ENCODE measurements at places on chromosomes 4 and X.

GRCh38 chr4:139857977-139858376 is 192.4 kb downstream of the MGST2 start:
- DNase-seq = no peak

DNA sequence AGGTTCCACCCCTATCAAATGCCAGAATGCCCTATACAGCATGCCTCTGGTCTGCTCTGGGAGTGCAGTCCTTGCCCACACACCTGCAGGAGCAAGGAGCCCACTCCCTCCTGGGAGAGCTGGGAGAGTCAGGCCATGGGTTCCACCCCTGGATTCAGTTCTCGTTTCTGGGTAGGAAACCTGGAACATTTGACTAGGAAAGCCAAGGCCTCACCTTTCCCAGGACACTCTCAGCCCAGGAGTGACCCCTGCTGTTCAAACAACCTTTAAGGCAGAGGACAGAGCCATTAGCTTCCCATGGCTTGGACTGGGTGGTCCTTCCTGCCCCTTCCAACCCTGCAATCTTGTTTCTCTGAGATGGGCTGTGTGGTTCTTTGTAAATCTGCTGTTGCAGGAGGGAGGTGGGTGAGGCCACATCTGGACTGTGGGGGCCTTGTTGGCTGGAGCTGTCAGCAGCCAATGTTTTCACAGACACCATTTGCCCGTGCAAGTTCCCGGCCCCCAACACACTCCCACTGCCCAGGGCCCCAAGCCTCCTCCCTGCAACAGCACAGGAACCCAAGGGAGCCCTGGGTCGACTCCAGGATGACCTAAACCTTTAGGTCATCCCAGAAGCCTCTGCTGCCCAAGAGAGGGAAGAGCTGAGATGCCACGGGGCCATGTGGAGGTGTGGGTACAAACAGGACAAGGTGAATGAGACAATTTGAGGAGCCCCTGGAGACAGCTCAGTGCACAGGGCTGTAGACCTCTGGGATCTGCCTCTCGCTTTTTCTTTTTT is 104.4 kb downstream of the PJA1 start:
- no peak for DNase-seq

DNA sequence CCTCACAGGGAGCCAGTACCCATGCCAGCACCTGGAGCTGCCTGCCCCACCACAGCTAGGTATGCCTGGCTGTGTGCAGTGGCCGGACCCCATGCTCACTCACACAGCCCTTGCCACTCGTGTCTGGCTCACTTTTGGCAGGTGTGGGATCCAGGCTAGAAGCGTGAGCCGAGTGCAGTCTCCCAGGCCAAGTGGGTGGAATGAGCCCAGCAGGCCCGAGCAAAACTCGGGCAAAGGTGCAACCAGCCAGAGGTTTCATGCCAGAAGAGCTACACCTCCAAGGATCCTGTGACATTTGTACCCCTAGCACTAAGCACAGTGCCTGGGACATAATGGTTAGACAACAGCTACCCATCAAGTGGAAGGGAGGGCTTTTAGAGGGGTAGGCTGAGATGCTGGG is 217.8 kb downstream of the NSUN7 start:
- no peak for DNase-seq

- DNase-seq = no peak
These were observed 9.4 kb upstream of the RHOH start for GRCh38 chr4:40187386-40187906.
